ENCODE measurements at places on chromosomes 7 and 10.

DNA sequence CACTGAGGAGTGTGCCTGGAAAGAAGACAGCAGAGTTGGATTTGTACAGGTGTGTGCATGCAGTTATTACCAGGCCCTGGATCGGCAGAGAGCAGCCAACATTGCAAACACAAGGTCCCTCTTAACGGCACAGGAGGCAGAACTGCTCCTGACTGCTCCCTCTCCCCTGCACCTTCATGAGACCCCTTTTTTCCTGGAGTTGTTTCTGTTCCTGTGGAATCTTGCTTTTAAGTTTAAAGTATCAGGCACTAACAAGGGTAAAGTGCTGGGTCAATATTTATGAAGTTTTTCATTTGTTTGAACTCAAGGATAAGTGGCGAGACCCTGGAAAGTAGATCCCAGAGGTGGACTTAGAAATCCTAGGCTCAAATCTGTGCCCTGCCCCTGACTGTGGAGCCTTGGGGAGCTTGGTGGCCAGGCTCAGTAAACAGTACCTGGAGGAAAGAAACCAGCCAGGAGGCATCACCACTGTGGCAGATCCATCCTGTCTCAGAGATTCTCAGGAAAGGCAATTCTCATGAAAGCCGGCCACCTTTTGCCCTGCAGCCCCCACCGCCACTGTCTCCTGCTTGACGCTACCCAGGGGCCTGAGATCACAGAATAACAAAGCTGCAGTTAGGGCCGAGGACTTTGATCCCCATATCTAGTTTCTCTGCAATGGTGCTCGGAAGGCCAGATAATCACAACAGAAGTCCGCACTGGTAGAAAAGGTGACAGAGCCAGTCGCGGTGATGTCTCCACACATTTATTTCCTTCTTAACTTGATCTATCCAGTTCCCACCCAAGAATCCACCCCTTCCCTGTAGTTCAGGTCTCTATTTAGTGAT lies 36.7 kb downstream of the DDC start:
- no peak for DNase-seq

- DNase-seq = no peak
Observed at GRCh38 chr7:30733216-30733615, 18.7 kb upstream of the INMT start.

GRCh38 chr7:24840563-24840962 lies 83.3 kb upstream of the GSDME start:
- DNase-seq = no peak

GRCh38 chr7:140214075-140214684 lies 37.4 kb upstream of the KDM7A start:
- DNase-seq = peak; percentile 66

DNA sequence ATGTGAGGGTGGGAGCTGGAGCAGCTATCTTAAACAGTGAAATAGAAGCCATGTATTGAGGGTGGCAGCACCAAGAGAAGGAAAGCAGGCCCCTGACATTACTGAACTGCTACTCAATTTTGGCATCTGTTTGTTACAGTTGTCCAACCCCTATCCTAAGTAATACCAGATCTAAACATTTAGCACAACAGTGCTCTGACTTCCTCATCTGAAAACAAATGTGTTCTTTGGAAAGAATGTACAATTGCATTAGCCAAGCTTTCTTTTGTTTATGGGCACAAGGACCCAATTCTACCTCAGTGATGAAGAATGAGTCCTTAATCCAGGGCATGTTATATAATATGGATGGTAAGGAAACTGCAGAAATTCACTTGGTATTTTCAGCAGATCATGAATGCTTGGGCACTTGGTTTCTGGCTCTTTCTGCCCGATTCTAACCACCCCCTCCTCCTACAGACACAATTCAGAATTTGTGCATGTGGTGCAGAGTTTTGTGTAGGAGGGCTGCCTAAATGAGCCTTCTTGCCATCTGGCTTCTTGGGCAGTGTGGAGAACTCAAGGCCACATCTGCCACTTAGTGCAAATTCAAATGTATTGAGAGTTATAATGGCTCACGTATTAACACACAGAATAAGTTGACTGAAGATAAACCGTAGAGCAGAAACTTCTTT lies 36.9 kb upstream of the KMT2E start:
- DNase-seq = no peak

DNA sequence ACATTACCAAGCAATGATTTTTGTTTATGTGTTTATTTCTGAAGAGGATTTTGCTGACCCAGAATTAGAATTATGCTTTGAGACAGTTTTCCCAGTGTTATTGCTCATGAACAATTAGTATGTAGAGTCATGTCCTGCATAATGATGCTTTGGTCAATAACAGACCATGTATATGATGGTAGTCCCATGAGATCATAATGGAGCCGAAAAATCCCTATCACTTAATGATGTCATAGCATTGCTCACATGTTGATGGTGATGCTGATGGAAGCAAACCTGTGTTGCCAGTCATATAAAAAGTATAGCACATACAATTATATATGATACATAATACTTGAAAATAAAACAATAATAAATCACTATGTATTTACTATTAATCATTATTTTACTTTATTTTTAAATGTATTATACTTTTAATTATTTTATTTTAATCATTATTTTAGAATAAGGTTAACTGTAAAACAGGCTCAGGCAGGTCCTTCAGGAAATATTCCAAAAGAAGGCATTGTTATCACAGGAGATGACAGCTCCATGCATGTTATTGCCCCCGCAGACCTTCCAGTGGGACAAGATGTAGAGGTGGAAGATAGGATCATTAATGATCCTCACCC lies 33.5 kb downstream of the AHR start:
- no peak for DNase-seq

DNA sequence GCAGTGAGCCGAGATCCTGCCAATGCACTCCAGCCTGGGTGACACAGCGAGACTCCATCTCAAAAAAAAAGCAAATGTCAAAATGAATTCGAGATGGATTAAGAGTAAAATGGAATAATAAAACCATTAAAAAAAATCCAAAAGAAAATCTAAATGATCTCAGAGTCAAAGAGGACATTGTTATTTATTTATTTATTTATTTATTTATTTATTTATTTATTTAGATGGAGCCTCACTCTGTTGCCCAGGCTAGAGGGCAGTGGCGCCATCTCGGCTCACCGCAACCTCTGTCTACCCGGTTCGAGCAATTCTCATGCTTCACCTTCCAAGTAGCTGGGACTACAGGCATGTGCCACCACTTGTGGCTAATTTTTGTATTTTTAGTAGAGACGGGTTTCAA lies 349.2 kb downstream of the ANKRD30A start:
- peak; percentile 1 for DNase-seq

DNA sequence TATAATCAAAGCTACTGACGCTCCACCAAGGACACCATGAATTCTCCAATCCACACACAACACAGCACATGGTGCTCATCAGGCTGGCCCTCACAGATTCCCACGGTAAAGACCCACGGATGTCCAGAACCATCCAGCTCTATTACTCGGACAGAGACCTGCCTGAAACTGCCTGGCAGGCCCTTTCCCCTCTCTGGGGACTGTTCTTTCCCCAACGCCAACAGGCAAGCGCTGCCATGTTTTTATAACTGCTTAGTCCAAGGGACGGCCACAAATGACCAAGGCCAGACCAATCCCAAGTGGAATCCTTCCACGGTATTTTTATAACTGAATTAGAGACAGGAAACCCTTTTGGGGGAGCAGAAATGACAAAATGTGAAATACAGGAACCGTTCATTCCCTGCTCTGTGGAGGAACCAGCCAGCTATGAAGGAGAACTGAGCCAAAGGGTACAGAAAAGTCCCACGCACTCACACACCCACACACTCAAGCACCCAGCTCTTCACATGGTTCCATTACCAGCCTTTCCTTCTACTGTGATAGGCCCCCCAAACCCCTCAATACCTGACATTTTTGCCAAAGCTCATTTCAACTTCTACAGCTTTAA lies 4.1 kb downstream of the PIP4K2A start:
- no peak for DNase-seq

All from myocyte (in vitro differentiated cells).